ENCODE measurements at places on chromosomes 3 and 15.

DNA sequence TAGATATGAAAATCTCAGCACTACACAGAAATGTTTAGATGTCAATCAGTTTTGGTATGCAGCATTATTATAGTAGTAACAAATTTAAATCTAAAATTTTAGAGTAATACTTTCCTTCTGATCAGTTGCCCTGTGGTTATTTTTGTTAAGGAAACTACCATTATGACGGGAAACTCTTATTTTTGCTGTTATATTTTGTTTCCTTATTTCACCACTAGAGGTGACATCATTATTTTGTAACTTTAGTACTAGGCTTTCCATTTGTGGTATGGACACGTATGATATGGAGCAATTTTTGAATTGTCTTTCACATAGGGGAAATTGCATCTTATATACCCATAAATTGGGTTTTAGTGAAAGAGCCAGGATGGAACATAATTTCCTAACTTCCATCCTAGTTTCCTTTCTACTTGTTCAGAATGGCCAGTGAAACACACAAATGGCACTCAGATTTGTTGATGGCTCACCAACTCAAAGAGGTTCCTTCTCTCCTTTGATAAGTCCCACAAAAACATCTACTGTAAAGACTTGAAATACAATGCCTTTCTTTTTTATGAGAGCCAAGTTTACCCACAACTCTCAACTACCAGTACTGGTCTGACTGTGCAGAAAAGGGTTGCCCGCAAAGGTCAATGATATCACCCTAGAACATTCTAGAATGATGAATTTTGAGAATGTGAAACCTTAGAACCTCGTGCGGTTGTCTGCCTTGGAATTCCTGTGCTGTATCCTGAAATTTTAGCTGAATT, 19.4 kb upstream of the PPP4R2 start:
- DNase-seq = peak; percentile 15

DNA sequence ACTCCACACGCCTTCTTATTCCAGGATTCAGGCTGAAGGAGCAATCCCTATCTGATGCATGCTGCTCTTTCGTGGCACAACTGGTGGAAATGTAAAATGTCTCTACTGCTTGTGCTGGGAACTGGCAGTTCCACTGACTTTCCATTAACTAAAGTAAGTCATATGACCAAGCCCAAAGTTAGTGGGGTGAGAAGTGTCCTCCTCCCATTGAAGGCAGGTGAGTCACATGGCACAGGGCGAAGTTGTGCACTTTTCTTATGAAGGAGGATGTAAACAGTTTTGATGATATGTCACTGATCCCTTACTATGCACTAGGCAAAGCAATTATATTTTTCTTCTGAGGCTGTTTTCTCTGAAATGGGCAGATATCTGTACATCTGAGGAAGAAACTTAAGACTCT, 51.6 kb downstream of the SLC7A14 start:
- no peak for DNase-seq

DNA sequence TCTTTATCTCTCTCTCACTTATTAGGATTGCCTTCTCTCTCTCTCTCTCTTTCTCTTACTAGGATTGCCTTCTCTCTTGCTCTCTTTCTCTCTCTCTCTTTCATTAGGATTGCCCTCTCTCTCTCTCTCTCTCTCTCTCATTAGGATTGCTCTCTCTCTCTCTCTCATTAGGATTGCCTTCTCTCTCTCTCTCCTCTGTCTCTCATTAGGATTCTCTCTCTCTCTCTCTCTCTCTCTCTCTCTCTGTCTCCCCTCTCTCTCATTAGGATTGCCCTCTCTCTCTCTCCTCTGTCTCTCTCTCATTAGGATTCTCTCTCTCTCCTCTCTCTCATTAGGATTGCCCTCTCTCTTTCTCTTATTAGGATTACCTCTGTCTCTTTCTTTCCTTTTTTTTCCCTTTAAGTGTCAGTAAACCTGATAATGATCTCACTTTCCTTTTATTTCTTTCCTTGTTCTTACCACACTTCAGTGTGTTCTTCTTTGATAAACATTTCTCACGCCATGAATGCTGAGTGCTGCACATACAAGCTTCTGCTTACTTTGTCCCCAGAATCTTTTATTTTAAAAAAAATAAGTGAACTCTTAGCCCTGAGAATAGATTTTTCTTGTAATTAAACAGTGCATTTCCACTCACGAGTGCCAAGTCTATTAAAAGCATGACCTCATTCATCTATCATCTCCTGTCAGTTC, 243.4 kb upstream of the TBC1D5 start:
- no peak for DNase-seq

- DNase-seq = no peak
These were observed 10.9 kb downstream of the KLF13 start for GRCh38 chr15:31337352-31338031.

DNA sequence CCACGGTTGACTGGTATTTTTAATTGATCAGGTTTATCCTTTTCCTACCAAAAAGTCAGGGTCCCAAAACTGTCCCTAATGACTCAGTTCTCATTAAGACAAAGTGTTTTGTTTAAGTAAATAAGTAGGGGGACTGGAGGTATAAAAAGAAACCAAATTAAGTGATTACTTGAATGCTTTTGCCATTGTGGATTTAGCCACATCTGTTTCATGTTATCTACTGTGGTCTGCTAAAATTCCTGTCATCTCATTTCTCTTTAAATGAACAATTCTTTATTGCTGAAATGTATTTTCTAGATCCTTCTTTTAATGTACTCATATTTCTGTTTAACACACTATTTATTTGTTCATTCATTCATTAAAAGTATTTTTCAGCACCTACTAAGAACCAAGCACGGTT, 625.9 kb upstream of the ADAMTS9 start:
- no peak for DNase-seq
